ENCODE measurements at places on chromosomes 5 and 9. TPM values are rescaled to one million over a fixed set of nuclear protein-coding genes. Genes with fewer than 3 reads are reported as not detected.

Gene THBS4
- total RNA-seq = 0.16 TPM

Gene NEUROG1
- not detected for total RNA-seq

Gene NKD2
- total RNA-seq = 22.4 TPM

Gene RORB
- not detected for total RNA-seq

Gene PCDHA13
- not detected for total RNA-seq

Gene EGR1
- 64.1 TPM for total RNA-seq

Gene EIF4E1B
- total RNA-seq = not detected

Gene CCL27
- not detected for total RNA-seq

Gene SPARC
- total RNA-seq = 3,236 TPM

Gene TRAF1
- 0.97 TPM for total RNA-seq

Gene CYLC2
- not detected for total RNA-seq

Gene PLCXD3
- 20.9 TPM for total RNA-seq

All from cardiac atrium fibroblast (primary cell).